ENCODE measurements at places on chromosomes 2 and 18. TPM values are rescaled to one million over a fixed set of nuclear protein-coding genes. Genes with fewer than 3 reads are reported as not detected.

The RGPD4 gene
- not detected for total RNA-seq

The SERPINB4 gene
- not detected for total RNA-seq

The FTCDNL1 gene
- not detected for total RNA-seq

The CAVIN2 gene
- 3.2 TPM for total RNA-seq

The MEP1B gene
- total RNA-seq = not detected

The SPHKAP gene
- not detected for total RNA-seq

The DOK6 gene
- total RNA-seq = 0.10 TPM

The RAD51AP2 gene
- not detected for total RNA-seq
